ENCODE measurements at places on chromosomes 1 and 21. TPM values are rescaled to one million over a fixed set of nuclear protein-coding genes. Genes with fewer than 3 reads are reported as not detected.

- no peak overlapping the region for H3K4me3 ChIP-seq
- H3K4me1 ChIP-seq: no peaks in the 10 kb centered on the region
- DNase-seq: no peak
- H3K36me3 ChIP-seq: no peaks in the 10 kb centered on the region
- no peak overlapping the region for H3K27ac ChIP-seq
- H3K27me3 ChIP-seq: no peaks in the 10 kb centered on the region
These were observed 9.9 kb upstream of the DISC1 start for GRCh38 chr1:231616667-231617066.

DNA sequence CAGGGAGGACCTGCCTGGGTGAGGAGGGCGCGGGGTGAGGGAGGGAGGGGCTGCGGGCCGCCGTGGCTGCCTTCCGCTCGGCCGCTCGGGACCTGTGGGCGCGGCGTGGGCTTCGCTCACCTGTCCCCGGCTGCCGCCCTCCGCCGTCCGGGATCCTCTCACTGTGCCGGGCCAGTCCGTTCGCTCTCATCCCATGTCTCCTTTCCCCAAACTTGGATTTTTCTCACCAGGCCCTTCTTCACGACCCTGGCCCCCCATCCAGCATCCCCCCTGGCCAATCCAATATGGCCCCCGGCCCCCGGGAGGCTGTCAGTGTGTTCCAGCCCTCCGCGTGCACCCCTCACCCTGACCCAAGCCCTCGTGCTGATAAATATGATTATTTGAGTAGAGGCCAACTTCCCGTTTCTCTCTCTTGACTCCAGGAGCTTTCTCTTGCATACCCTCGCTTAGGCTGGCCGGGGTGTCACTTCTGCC lies 362 bp downstream of the ZBTB48 start:
- peak overlapping the region; percentile 64 for H3K4me3 ChIP-seq
- H3K27ac ChIP-seq: peak overlapping the region; percentile 94
- peaks cover 23% of the 10 kb centered on the region for H3K4me1 ChIP-seq
- no peaks in the 10 kb centered on the region for H3K27me3 ChIP-seq

DNA sequence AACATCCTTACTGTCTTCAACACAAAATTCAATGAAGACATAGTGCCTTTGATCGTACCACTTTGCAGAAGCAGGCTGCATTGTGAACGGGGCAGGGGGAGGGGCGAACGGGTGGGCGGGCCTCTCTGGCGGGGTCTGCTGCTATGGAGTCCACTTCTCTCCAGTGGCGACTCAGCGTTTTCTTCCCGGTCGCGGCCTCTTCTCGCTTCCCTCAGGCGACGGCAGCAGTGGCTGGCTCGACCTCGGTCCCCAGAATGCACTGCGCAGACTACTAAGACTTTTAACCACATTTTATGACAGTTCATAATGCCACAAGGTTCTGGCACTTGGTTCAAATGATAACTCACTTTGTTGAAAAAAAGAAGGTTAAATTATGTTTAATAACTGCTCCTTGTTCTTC lies 21.2 kb downstream of the GBP2 start:
- no peaks in the 10 kb centered on the region for H3K27me3 ChIP-seq
- H3K4me3 ChIP-seq: no peak overlapping the region
- no peak overlapping the region for H3K27ac ChIP-seq
- H3K36me3 ChIP-seq: peaks cover 54% of the 10 kb centered on the region
- H3K4me1 ChIP-seq: no peaks in the 10 kb centered on the region

GRCh38 chr1:227901906-227902640 lies 45.7 kb downstream of the WNT9A start:
- H3K27ac ChIP-seq: no peak overlapping the region
- no peaks in the 10 kb centered on the region for H3K4me1 ChIP-seq
- no peak for DNase-seq
- no peak overlapping the region for H3K4me3 ChIP-seq
- no peaks in the 10 kb centered on the region for H3K36me3 ChIP-seq

DNA sequence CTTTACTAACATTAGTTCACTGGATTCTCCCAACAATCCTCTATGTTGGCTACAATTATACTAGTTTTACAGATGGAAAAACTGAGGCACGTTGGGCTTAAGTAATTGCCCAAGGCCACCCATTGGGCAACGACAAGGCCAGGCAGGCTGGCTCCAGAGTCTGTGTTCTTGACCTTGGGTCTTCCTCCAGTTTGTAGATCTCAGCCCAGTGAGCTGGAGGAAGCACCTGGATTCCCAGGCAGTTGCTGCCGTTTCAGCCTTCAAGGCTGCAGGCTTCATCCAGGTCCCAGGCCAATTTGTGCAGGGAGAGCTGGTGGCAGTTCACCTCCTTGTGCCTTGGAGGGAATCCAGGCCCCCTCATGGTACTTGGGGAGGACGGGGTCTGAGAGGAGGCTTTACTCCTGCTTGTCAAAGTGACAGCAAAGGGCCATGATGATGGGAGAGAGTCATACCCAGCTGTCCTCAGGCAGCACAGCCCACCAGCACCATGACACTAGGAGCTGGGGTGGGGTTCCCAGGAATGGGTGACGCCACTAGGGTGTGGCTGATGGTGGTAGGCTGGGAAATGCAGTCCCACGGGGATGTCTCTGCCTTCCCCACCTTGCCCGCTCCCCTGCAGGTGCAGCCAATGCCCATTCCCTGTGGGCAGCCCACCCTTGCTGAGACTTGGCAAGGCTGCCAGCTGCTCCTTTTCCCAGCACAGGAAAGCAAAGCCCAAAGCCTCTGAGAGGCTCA lies 27.1 kb downstream of the PKP1 start:
- no peak for DNase-seq
- no peaks in the 10 kb centered on the region for H3K27me3 ChIP-seq
- H3K27ac ChIP-seq: no peak overlapping the region
- H3K4me3 ChIP-seq: no peak overlapping the region
- no peaks in the 10 kb centered on the region for H3K4me1 ChIP-seq

Gene LRRC53
- total RNA-seq: not detected

GRCh38 chr1:35532497-35533223 lies 24.5 kb downstream of the KIAA0319L start:
- DNase-seq: no peak
- H3K4me1 ChIP-seq: peaks cover 16% of the 10 kb centered on the region
- H3K4me3 ChIP-seq: no peak overlapping the region
- peak overlapping the region; percentile 54 for H3K27ac ChIP-seq
- H3K27me3 ChIP-seq: no peaks in the 10 kb centered on the region
- H3K36me3 ChIP-seq: peaks cover 7% of the 10 kb centered on the region

- no peak overlapping the region for H3K27ac ChIP-seq
- peaks cover 2% of the 10 kb centered on the region for H3K36me3 ChIP-seq
- H3K4me3 ChIP-seq: no peak overlapping the region
- no peak for DNase-seq
- H3K27me3 ChIP-seq: no peaks in the 10 kb centered on the region
These were observed 29.6 kb downstream of the NBPF3 start for GRCh38 chr1:21469581-21469980.

Gene SLAMF8
- total RNA-seq: 6.7 TPM

DNA sequence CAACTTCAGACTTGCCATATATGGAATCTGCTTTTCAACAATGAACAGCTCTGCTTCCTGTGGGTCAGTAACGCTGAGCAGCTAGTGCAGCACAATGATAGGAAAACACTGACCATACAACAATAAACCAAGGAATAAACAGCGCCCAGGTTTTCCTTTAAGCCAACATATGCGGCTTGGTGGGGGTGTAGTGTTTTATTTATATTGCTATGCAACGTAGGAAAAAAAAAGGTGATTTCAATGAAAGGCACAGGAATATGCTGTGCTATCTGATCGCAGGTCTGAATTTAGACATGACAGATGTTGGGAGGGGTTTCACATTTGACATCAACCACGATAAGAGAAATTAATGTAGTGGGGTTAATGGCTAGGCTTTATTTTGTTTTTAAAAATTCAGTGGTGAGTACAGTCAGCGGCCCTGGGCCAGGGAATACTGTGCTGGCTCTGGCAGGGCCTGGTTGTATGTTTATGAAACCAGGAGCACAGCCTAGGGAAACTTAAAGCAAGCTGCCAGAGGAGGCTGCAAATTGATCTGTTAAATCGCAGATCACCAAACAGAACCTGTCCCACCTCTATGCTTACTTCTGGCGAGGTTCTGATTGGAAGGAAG lies 4.3 kb downstream of the TSPAN2 start:
- no peak for DNase-seq
- H3K4me3 ChIP-seq: peak overlapping the region; percentile 45
- H3K27me3 ChIP-seq: no peaks in the 10 kb centered on the region
- H3K36me3 ChIP-seq: peaks cover 7% of the 10 kb centered on the region
- peaks cover 7% of the 10 kb centered on the region for H3K4me1 ChIP-seq

- no peaks in the 10 kb centered on the region for H3K36me3 ChIP-seq
- H3K27ac ChIP-seq: no peak overlapping the region
- no peaks in the 10 kb centered on the region for H3K27me3 ChIP-seq
- DNase-seq: no peak
- H3K4me3 ChIP-seq: no peak overlapping the region
- no peaks in the 10 kb centered on the region for H3K4me1 ChIP-seq
These were observed 385.2 kb upstream of the POU3F1 start for GRCh38 chr1:38431535-38432376.

- no peak overlapping the region for H3K27ac ChIP-seq
- H3K36me3 ChIP-seq: peaks cover 56% of the 10 kb centered on the region
These were observed 30.1 kb downstream of the RCC2 start for GRCh38 chr1:17409391-17409811.

Gene KCNK1
- total RNA-seq: 1.4 TPM

GRCh38 chr1:43954036-43954435 lies 7.3 kb downstream of the IPO13 start:
- H3K4me3 ChIP-seq: no peak overlapping the region
- no peak for DNase-seq
- no peaks in the 10 kb centered on the region for H3K27me3 ChIP-seq
- peaks cover 30% of the 10 kb centered on the region for H3K36me3 ChIP-seq
- H3K4me1 ChIP-seq: no peaks in the 10 kb centered on the region

- no peaks in the 10 kb centered on the region for H3K27me3 ChIP-seq
- H3K27ac ChIP-seq: peak overlapping the region; percentile 76
- no peak for DNase-seq
- H3K36me3 ChIP-seq: no peaks in the 10 kb centered on the region
- H3K4me1 ChIP-seq: peaks cover 23% of the 10 kb centered on the region
These were observed 179.3 kb downstream of the ETS2 start for GRCh38 chr21:38984982-38985567.

DNA sequence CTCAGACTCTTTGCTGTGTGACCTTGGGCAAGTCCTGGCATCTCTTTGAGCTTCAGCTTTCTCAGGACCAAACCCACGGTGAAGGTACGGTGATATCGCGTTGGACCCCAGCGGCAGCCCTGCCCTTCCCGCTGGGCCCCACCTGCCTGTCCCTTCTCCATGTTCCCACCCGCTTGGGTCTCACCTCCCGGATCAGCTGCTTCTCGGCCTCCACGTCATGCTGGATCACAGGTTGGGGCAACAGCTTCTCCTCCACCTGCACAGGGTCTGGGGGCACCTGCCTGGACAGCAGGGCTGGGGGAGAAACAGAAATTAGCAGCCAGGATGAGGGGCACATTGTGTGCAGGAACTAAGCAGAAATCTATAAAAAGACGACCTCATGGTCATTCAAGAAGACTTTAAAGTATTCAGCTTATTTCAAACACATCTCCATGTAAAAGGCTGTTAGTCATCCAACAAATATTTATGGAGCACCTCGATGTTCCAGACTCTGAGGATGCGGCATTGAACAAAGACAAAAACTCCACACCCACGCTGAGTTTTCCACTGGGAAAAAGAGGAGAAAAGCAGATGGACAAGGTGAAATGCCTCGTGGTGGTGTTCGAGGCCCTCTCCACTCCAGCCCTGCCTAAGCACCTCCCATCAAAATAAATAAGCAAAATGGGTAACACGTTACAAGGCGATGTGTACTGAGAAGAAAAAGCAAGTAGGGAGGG lies 19.5 kb downstream of the KIF17 start:
- H3K4me1 ChIP-seq: no peaks in the 10 kb centered on the region
- no peaks in the 10 kb centered on the region for H3K36me3 ChIP-seq
- DNase-seq: no peak
- H3K27me3 ChIP-seq: no peaks in the 10 kb centered on the region
- H3K27ac ChIP-seq: no peak overlapping the region
- H3K4me3 ChIP-seq: no peak overlapping the region

DNA sequence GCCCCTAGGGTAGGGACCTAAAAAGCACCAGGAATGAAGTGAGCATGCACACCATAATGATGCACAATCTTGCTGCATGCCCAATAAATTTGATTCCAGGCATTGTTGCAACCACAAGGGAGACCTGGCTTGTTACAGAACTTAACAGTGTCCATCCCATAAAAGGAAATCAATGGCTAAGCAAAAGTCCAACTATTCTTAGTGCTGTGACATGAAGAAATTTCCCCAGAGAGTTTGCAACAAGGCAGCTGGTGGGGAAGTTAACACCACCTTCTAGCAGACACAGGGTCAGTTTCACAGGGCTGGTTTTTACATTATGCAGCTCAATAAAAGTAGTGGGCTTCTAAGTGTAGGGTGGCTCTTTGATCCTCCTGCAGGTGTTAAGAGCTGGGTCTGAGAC lies 221.1 kb downstream of the KCNJ6 start:
- no peaks in the 10 kb centered on the region for H3K36me3 ChIP-seq
- H3K4me1 ChIP-seq: no peaks in the 10 kb centered on the region
- H3K27ac ChIP-seq: no peak overlapping the region
- H3K4me3 ChIP-seq: no peak overlapping the region
- no peaks in the 10 kb centered on the region for H3K27me3 ChIP-seq

DNA sequence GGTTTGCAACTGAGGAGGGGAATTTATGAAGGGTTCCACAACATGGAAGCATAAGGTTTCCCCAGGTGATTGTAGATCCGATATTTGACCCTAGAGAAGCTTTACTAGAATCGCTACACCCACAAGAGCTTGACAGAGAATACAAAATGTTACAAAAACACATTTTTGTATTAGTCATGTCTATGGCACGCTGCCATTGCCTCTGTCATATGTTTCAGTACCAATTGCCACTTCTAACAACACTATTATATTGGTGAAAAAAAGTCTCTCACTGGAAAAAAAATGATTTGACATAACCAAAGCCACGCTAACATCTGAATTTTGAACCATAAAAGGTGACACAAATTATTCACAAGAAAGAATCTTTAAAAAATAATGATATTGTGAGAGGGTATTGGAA lies 214.5 kb downstream of the KCNT2 start:
- no peaks in the 10 kb centered on the region for H3K27me3 ChIP-seq
- H3K36me3 ChIP-seq: no peaks in the 10 kb centered on the region
- H3K4me1 ChIP-seq: no peaks in the 10 kb centered on the region

Gene OLFML2B
- total RNA-seq: 79.7 TPM

Gene EXTL1
- 0.85 TPM for total RNA-seq

DNA sequence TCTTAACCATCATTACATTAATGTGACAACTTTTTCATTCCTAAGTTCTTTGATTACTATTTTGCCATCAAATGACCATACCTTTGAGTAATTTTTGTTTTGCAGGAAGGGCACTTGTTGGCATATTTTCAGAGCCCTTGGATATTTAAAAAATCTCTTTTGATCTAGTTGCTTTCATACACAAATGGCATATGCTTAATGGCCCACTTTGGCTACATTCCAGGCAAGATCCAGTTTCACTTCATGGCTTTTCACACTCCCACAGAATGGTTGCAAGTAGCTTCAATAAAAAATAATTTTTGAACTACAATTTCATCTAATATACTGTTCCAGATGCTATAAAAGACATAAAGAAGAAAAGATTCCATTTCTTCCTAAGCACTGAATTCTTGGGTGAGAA lies 18.1 kb downstream of the ADAM30 start:
- H3K27ac ChIP-seq: no peak overlapping the region
- DNase-seq: no peak
- H3K4me1 ChIP-seq: peaks cover 4% of the 10 kb centered on the region
- no peak overlapping the region for H3K4me3 ChIP-seq

Measured in ascending aorta (tissue), 2 donors.